ENCODE measurements at places on chromosomes 16 and 17. TPM values are rescaled to one million over a fixed set of nuclear protein-coding genes. Genes with fewer than 3 reads are reported as not detected.

ANKRD40CL gene
- not detected for total RNA-seq

GDPD3 gene
- total RNA-seq: 0.41 TPM

PRCD gene
- total RNA-seq: 0.55 TPM

RAD51D gene
- 4.9 TPM for total RNA-seq

GRCh38 chr16:22291860-22292318 is 5.3 kb upstream of the POLR3E start:
- no peaks in the 10 kb centered on the region for H3K27me3 ChIP-seq
- H3K4me1 ChIP-seq: no peaks in the 10 kb centered on the region
- H3K4me3 ChIP-seq: no peak overlapping the region
- H3K27ac ChIP-seq: no peak overlapping the region
- DNase-seq: no peak

- no peaks in the 10 kb centered on the region for H3K36me3 ChIP-seq
- H3K27ac ChIP-seq: no peak overlapping the region
Measured at GRCh38 chr17:79664930-79665737, 54.3 kb upstream of the RBFOX3 start.

Measured in pancreas (tissue), 10 donors.